ENCODE measurements at places on chromosomes 12 and 14.

GRCh38 chr14:95025941-95026340 lies 131.4 kb downstream of the DICER1 start:
- no peak for DNase-seq

- no peak for DNase-seq
Observed at GRCh38 chr12:56241424-56242303, 11.8 kb downstream of the SLC39A5 start.

- peak; percentile 92 for DNase-seq
Observed at GRCh38 chr12:57078519-57079404, at the start of gene NEMP1. NEMP1 (minus strand) TSS chr12:57078791; CDS start chr12:57078745, 46 bp downstream.

- no peak for DNase-seq
Observed at GRCh38 chr12:26668230-26668629, 164.8 kb downstream of the ITPR2 start.

- DNase-seq: no peak
Observed at GRCh38 chr14:84453307-84453950, 1076.5 kb upstream of the FLRT2 start.

DNA sequence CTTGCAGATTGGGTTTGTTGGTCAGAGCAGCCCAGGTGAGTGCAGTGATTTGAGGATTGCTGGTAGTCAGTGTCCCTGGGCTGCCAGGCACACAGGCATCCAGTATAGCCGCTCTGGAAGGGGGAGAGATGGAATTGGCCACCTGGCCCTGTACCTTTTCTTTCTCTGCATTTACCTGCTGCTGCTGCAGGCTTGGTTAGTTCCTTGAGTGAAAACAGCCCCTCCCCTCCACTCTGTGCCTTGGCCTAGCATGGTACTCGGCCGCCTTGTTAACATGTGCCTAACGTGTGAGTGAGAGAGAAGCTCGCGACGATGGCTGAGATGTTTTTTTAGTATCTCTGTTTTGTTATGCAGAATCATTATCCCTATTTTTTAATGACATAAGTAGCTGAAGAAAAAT lies 49.3 kb upstream of the AMN start:
- no peak for DNase-seq

- no peak for DNase-seq
Observed at GRCh38 chr12:3419558-3419957, 71.4 kb upstream of the PRMT8 start.

DNA sequence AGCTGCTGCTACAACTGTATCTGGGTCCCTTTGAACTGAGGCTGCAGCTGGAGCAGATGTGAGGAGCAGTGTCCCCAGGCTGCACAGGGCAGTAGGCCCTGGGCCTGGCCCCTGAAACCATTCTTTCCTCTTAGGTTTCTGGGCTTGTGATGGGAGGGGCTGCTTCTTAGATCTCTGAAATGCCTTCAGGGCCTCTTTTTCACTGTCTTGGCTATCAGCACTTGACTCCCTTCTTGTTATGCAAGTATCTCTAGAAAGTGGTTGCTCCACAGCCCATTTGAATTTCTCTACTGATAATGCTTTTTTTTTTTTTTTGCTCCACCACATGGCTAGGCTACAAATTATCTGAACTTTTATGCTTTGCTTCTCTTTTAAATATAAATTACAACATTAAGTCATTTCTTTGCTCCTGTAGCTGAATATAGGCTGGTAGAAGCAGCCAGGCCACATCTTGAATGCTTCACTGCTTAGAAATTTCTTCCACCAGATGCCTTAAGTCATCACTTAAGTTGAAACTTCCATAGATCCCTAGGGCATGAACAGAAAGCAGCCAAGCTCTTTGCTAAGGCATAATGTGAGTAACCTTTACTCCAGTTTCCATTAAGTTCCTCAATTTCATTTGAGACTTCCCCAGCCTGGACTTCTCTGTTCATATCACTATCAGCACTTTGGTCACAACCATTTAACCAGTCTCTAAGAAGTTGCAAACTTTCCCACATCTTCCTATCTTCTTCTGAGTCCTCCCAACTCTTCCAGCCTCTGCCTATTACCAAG lies 41.1 kb downstream of the ACSM4 start:
- DNase-seq: no peak

DNA sequence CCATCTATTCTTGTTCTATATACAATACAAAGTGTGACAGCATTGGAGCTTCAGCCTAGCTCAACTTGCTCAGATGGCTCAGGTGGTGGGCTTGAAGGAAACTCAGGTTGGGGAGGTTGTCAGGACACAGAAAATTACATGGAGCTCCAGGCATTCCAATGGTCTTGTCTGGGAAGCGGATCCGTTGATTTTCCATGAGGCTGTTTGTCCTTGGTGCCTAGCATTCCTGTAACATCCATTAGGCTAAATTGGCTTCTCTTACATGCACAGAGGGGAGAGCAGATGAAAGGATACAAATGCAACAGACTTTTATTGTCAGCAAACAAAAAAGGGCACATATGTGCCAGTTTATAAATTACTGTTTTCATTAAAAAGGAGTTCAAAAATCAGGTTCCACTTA lies 75.5 kb upstream of the OTX2 start:
- DNase-seq: no peak

DNA sequence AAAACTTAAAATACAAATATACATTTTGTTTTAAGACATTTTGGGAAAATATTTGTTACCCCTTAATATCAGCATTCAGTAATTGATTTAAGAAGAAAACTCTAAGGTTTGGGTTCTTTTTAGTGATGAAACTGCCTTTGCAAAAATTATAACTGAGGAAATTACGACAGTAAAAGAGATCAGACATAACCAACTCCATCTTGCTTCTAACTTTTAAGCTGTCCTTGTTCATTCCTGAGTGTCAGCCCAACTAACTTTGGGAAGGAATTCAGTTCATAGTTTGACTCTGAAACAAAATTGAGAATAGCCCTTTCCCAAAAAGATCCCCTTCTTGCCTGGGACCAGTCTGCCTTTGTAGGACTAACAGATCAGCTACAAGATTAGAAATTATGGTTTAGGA lies 93.0 kb downstream of the TMTC1 start:
- DNase-seq: no peak

DNA sequence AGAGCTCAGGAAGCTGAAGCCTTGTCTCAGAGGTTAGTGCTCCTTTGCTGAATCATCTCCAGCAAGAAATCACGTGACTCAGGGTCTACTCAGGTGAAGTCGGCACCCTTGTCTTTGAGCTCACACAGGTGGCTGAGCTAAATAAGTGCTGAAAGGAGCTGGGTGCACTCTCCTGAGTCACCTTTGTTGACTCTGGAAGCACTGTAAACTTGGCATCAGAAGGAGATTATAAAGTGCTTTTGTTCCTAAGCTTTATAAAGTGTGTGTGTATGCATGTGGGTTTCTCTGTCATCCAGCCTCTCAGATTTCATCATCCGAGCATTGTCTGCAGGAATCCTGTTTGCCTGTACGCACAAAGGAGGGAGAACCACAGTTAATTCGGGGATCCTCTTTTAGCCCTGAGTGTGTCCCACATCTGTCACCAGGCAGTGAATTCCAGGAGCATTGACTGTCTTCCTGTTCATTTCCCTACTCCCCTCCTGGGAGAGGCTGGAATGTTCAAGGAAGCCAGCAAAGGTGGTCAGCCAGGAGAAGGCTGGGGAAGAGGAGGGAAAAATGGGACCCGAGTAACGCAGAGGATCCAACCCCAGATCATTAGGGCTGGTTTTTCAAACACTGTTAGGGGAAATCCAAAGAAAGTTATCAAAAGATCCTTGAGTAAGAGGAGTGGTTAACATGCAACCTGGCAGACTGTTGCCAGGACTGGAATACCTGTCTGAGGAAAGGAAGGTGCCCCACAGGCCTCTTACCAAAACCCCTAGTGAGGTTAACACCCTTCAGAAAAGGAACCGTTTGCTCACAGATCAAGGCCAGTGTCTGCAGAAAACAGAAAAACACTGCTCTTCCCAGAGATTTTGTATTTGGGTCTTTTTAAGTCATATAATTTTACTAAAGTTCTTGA lies 157.5 kb upstream of the HIF1A start:
- peak; percentile 41 for DNase-seq

- no peak for DNase-seq
Observed at GRCh38 chr14:25557466-25557865, 507.5 kb upstream of the STXBP6 start.

DNA sequence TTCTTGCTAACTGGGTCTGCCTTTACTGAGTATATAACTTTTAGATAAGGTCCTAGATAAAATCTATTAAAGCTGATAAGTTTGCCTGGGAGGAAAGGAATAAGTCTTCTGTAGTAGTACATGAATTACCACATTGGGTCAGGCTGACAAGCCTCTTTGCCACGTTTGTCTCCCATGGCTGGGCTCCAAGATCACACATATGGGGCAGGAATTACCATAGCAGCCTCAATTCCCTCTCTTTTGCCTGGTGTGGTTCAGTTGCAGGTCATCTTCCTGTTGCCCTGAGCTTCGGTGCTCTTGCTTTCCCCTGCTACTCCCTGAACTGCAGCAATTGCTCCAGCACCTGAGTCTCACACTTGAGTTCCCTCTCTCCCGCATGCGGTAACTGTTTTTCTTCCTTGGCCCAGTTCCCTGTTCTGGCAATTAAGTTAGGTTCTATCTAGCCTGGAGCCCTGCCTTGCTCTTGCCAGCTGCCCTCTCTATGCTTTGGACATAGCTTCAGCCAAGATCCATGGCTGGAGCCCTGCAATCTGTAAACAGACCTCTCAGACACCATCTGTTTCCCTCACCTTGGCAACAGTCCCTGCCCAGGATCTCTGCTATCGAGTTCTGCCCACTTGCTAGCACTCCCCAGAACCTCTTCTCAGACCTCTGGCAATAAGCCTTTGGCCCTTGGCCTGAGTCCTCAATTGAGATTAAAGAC lies 5.8 kb upstream of the GLT8D2 start:
- DNase-seq: no peak

DNA sequence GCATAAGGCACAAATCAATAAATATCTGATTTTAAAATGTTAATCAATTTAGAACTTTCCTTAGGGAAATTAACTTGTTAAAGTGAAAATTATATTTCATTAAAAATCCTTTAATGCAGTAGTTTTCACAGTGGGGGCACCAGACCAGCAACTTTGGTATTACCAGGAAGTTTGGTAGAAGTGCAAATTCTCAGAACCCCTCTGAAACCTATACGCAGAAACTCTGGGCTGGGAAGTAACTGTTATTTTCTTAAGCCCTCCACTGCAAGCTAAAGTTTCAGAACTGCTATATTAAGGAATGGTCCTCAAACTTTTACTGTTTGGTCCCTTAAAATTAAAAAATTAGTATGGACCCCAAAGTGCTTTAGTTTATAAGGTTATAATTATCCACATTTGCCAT lies 35.7 kb downstream of the GNPTAB start:
- DNase-seq: no peak

GRCh38 chr12:121239351-121240061 lies 29.6 kb downstream of the P2RX4 start:
- DNase-seq: no peak

GRCh38 chr12:92357584-92358261 lies 212.1 kb upstream of the BTG1 start:
- DNase-seq: no peak

GRCh38 chr14:102930753-102931579 lies 8.5 kb downstream of the AMN start:
- DNase-seq: no peak

- DNase-seq: no peak
Observed at GRCh38 chr12:52362118-52362726, 5.1 kb downstream of the KRT85 start.

DNA sequence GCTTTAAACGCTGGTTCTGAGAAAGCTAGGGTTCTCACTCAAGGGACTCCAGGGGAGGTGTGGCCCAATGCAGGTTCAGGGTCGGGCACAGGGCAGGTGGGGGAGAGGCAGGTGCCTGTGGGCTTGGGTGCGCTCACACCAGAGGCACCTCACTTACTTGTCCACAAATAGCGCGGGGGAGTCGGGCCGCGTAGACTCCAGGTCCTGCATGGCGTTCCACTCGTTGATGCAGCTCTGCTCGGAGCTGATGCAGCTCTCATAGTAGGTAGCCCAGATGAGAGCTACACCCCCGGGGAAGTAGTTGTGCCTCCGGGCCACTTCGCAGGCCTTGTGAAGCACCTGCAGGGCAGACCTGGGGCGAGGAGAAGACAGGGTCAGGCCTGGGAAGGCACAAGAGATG lies 49.9 kb downstream of the SSH1 start:
- no peak for DNase-seq

DNA sequence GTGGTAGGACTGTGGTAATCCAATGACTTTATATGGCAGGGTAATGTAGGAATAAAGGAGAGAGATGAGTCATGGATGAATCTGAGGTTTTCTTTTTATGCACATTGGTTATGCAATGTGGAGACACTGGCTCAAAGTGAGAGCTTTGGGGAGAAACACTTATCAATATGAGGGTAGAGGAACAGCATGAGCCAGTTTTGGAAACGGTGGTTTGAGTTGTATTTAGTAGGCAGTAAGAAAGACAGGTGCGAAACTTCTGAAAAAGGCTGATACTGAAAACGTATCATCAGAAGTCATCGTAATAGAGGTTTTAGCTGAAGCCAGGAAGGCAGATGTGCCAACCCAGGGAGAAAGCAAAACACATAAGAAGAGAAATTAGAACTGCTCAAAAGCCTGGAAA lies 854.8 kb upstream of the SEL1L start:
- DNase-seq: no peak

DNA sequence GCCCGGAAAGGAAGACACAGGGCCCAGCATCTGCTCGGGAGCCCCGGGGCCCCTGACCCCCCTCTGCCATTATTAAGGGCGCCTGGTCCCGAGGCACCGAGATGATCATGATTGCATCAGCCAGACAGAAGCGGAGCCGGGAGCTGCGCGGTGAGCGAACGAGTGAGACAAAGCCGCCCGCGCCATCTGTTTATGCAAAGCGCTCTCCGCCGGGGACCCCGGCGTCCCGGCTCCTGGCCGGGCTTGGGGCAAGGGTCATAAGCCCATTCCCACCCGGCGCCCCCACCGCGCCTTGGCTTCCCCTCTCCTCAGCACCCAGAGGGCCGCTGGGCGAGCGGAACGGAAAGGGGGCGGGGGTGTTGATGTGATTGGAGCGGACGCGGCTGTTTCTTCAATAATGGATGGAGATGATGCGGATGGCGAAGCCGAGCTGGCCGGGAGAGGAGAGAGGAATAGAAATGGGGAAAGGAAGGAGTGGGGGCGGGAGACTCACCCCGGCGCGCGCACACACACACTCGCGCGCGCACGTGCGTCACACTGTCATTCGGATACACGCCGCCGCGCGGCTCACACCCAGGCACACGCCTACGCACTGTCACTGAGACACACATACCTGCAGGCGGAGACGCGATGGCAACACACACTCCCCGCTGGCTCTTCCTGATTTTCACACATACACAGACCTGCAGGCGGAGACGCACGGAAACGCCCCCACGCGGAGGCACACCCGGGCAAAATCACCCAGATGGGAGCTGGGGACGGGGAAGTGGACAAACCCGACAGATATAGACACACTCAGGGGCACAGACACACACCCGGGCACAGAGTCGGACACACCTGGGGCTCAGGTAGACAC lies 10.7 kb downstream of the STAC3 start:
- peak; percentile 61 for DNase-seq

Measured in stimulated activated CD4-positive, alpha-beta T cell treated with anti-CD3 and anti-CD28 coated beads, TNF-alpha, amount 100 ng/mL, for 24 hours (primary cell).